Activated T-helper 17 cell treated with anti-CD3 and anti-CD28 coated beads, Interleukin-2, amount 50 U/mL, for 72 hours (primary cell): ENCODE measurements at places on chromosomes 4 and X. TPM values are rescaled to one million over a fixed set of nuclear protein-coding genes. Genes with fewer than 3 reads are reported as not detected.
A peak's percentile ranks its signal among the peaks of the same experiment; 100 is the strongest.

GRCh38 chr4:56856656-56857055 is 35.2 kb upstream of the SPINK2 start:
- H3K4me3 ChIP-seq = no peak overlapping the region
- no peaks in the 10 kb centered on the region for H3K4me1 ChIP-seq
- H3K36me3 ChIP-seq = no peaks in the 10 kb centered on the region
- ATAC-seq = no peak

GRCh38 chr4:38681281-38681991 is 17.4 kb downstream of the KLF3 start:
- peak overlapping the region; percentile 24 for H3K4me3 ChIP-seq
- peak overlapping the region; percentile 49 for H3K27ac ChIP-seq
- H3K4me1 ChIP-seq = peaks cover 36% of the 10 kb centered on the region
- no peaks in the 10 kb centered on the region for H3K27me3 ChIP-seq
- peaks cover 69% of the 10 kb centered on the region for H3K36me3 ChIP-seq

DNA sequence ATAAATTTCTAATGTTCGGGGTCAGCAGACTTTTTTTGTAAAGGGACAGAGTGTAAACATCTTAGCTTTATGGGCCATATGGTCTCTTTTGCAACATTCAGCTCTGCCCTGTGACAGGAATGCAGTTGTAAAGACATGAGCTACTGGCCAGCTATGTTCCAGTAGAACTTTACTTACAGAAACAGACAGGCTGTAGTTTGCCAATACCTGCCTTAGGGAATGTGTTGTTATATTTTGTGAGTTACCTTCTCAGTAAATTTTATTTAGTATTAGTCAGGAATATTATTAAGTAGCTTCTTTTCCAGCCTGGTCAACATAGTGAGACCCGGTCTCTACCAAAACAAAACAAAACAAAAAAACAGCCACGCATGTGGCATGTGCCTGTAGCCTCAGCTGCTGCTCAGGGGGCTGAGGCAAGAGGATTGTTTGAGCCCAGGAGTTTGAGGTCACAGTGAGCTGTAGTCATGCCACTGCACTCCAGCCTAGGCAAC is 48.7 kb downstream of the HTT start:
- no peak for ATAC-seq
- no peaks in the 10 kb centered on the region for H3K27me3 ChIP-seq
- no peak overlapping the region for H3K4me3 ChIP-seq
- peaks cover 5% of the 10 kb centered on the region for H3K4me1 ChIP-seq
- peaks cover 85% of the 10 kb centered on the region for H3K36me3 ChIP-seq

DNA sequence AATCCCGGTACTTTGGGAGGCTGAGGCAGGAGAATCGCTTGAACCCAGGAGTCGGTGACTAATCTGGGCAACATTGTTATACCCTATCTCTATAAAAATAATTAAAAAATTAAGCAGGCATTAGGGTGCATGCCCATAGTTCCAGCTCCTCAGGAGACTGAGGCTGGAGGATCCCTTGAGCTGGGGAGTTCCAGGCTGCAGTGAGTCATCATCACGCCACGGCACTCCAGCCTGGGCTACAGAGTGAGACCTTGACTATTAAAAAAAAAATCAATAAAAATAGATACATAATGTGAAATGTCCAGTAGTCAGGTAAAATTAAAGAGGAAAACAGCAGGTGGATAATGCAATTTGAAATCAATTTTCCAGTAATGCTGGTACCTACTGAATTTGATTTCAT is 14.6 kb downstream of the ADGRL3 start:
- H3K27me3 ChIP-seq = no peaks in the 10 kb centered on the region
- no peak overlapping the region for H3K4me3 ChIP-seq
- no peak overlapping the region for H3K27ac ChIP-seq
- ATAC-seq = no peak
- no peaks in the 10 kb centered on the region for H3K4me1 ChIP-seq

- ATAC-seq = no peak
- peaks cover 4% of the 10 kb centered on the region for H3K4me1 ChIP-seq
- no peak overlapping the region for H3K4me3 ChIP-seq
- no peak overlapping the region for H3K27ac ChIP-seq
Observed at GRCh38 chrX:42096265-42096920, 173.0 kb upstream of the CASK start.

DNA sequence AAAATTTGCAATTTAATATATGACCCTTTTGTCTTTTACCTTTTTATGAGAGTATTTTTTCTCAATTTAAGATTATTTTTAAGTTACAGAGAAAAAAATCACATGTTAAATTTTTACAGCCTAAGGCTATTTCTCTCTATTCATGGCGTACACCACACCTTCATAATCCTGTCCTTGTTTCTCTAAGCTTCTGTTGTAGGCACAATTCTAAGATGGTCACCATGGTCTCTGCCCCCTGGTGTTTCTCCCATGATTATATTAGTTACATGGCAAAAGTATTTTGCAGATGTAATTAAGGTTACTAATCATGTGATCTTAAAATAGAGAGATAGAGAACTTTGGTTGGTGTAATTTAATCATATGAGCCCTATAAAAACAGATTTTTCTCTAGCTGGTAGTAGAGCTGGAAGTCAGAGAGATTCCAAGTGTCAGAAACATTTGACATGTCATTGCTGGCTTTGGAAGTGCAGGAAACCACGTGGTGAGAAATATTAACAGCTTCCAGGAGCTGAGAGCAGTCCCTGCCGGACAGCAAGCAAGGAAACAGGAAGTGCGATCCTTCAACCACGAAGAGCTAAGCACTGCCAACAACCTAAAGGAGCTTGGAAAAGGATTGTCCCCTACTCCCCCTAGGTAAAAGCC is 89.8 kb downstream of the EIF4E start:
- no peaks in the 10 kb centered on the region for H3K27me3 ChIP-seq
- no peak overlapping the region for H3K27ac ChIP-seq
- no peak for ATAC-seq
- H3K36me3 ChIP-seq = no peaks in the 10 kb centered on the region
- no peak overlapping the region for H3K4me3 ChIP-seq

GRCh38 chr4:59223292-59223941 is 1976.7 kb upstream of the ADGRL3 start:
- H3K27ac ChIP-seq = no peak overlapping the region
- no peak overlapping the region for H3K4me3 ChIP-seq
- no peaks in the 10 kb centered on the region for H3K27me3 ChIP-seq
- no peaks in the 10 kb centered on the region for H3K36me3 ChIP-seq
- ATAC-seq = no peak

HPGD gene
- total RNA-seq = 43.8 TPM

CXCL11 gene
- total RNA-seq = not detected

GRCh38 chr4:175674219-175674618 is 137.8 kb downstream of the GPM6A start:
- H3K36me3 ChIP-seq = no peaks in the 10 kb centered on the region
- H3K4me1 ChIP-seq = no peaks in the 10 kb centered on the region
- H3K4me3 ChIP-seq = no peak overlapping the region
- no peak for ATAC-seq
- H3K27ac ChIP-seq = no peak overlapping the region

- no peaks in the 10 kb centered on the region for H3K4me1 ChIP-seq
- no peak for ATAC-seq
- H3K4me3 ChIP-seq = no peak overlapping the region
- H3K27ac ChIP-seq = no peak overlapping the region
- H3K27me3 ChIP-seq = no peaks in the 10 kb centered on the region
- no peaks in the 10 kb centered on the region for H3K36me3 ChIP-seq
Observed at GRCh38 chrX:121931567-121931966, 884.2 kb downstream of the GLUD2 start.

- H3K27me3 ChIP-seq = no peaks in the 10 kb centered on the region
- H3K27ac ChIP-seq = no peak overlapping the region
- ATAC-seq = no peak
Observed at GRCh38 chrX:5774446-5774845, 454.2 kb downstream of the NLGN4X start.

GRCh38 chr4:6710282-6710681 is 617 bp upstream of the MRFAP1L1 start:
- H3K36me3 ChIP-seq = peaks cover 46% of the 10 kb centered on the region
- H3K4me3 ChIP-seq = peak overlapping the region; percentile 87
- peaks cover 45% of the 10 kb centered on the region for H3K4me1 ChIP-seq

GRCh38 chrX:106917830-106918500 is 2.2 kb upstream of the CLDN2 start:
- H3K27ac ChIP-seq = no peak overlapping the region
- H3K36me3 ChIP-seq = no peaks in the 10 kb centered on the region
- peak overlapping the region; percentile 35 for H3K4me3 ChIP-seq

DNA sequence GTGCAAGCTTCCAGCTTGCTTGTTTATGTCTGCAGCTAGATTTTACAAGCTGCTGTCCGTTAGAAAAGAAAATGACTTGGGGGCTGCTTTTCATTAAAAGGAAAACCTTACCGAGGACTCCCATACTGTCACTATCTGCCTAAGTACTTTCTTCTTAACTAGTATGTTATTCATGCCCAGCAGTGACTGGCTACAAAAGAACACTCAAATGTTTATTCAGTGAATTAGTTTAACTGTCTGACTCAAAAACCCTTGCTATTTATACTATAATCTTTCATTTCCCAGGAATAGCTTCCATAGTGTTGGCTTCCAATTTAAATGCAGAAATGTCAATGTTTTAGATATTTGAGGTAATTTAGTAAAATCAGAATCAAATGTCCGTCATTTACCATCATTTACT is 164.9 kb downstream of the DTHD1 start:
- no peak overlapping the region for H3K4me3 ChIP-seq
- peaks cover 17% of the 10 kb centered on the region for H3K27me3 ChIP-seq
- H3K27ac ChIP-seq = no peak overlapping the region
- H3K36me3 ChIP-seq = no peaks in the 10 kb centered on the region

- no peaks in the 10 kb centered on the region for H3K4me1 ChIP-seq
- ATAC-seq = no peak
- no peaks in the 10 kb centered on the region for H3K36me3 ChIP-seq
- no peaks in the 10 kb centered on the region for H3K27me3 ChIP-seq
- H3K4me3 ChIP-seq = no peak overlapping the region
- H3K27ac ChIP-seq = no peak overlapping the region
Observed at GRCh38 chr4:19386786-19387185, 864.9 kb upstream of the SLIT2 start.

GRCh38 chrX:112164420-112164819 is 81.8 kb upstream of the TRPC5 start:
- no peaks in the 10 kb centered on the region for H3K36me3 ChIP-seq
- H3K27ac ChIP-seq = no peak overlapping the region
- no peak overlapping the region for H3K4me3 ChIP-seq
- no peak for ATAC-seq

KDR gene
- total RNA-seq = not detected

DNA sequence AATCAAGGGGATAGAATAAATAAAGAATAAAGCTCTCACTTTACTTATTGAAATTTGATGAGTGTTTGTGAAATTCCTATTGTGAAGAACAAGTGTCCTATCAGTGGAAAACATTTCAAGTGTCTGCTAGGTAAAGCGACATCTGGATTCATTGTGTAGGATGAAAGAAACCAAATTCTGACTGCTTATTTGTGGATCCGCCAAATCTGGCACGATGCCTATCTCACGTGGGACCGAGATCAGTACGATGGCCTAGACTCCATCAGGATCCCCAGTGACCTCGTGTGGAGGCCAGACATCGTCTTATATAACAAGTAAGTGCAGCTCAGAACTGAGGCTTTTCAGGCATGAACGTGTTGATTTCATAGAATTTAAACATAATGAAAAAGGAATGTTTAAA is 1.9 kb downstream of the CHRNA9 start:
- no peak overlapping the region for H3K4me3 ChIP-seq
- ATAC-seq = no peak
- H3K4me1 ChIP-seq = peaks cover 6% of the 10 kb centered on the region
- peaks cover 4% of the 10 kb centered on the region for H3K27me3 ChIP-seq
- no peaks in the 10 kb centered on the region for H3K36me3 ChIP-seq

DNA sequence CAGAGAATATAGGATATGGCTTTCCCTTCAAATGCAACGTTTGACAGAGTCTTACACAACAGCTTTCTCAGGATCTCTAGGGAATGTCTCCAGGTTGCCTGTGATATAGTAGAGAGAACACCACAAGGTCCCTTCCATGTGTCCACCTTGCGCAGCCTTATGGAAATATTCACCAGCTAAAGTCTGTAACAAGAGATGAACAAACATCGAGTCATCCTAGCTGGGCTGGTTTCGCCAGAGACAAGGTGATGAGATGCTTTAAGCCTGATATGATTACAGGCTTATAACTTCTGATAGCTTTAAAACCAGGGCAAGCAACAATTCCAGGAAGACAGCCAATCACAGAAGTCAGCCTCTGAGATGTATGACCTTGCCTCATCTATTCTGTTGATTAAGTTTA is 83.8 kb downstream of the SEL1L3 start:
- H3K4me3 ChIP-seq = no peak overlapping the region
- H3K27me3 ChIP-seq = no peaks in the 10 kb centered on the region
- peaks cover 97% of the 10 kb centered on the region for H3K36me3 ChIP-seq
- no peak for ATAC-seq
- H3K27ac ChIP-seq = no peak overlapping the region
- peaks cover 4% of the 10 kb centered on the region for H3K4me1 ChIP-seq

ANXA10 gene
- total RNA-seq = not detected

DNA sequence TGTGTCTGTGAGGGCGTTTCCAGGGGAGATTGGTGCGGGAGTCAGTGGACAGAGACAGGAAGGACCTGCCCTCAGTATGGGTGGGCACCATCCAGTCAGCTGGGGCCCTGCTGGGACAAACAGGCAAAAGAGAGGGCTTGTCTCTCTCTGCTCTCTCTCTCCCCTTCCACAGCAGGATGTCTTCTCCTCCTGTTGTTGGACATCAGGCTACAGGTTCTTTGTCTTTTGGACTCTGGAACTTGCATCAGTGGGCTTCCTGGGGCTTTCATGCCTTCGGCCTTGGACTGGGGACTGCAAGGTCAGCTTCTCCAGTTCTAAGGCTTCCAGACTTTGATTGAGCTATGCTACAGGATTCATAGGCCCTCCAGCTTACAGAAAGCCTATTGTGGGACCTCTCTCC is 59.6 kb downstream of the ADGRA3 start:
- no peak for ATAC-seq
- H3K4me3 ChIP-seq = no peak overlapping the region
- H3K27me3 ChIP-seq = no peaks in the 10 kb centered on the region

GRCh38 chrX:153668423-153669173 is 5.0 kb downstream of the PNCK start:
- peaks cover 11% of the 10 kb centered on the region for H3K4me1 ChIP-seq
- H3K27ac ChIP-seq = no peak overlapping the region
- H3K27me3 ChIP-seq = peaks cover 4% of the 10 kb centered on the region
- no peaks in the 10 kb centered on the region for H3K36me3 ChIP-seq

GRCh38 chr4:82865592-82865991 is 25.4 kb downstream of the SEC31A start:
- ATAC-seq = peak; percentile 85
- peaks cover 18% of the 10 kb centered on the region for H3K4me1 ChIP-seq
- peaks cover 97% of the 10 kb centered on the region for H3K36me3 ChIP-seq
- H3K27ac ChIP-seq = peak overlapping the region; percentile 96

GRCh38 chr4:8378101-8378724 is 62.3 kb downstream of the ACOX3 start:
- H3K4me3 ChIP-seq = no peak overlapping the region
- peaks cover 12% of the 10 kb centered on the region for H3K36me3 ChIP-seq
- H3K27ac ChIP-seq = no peak overlapping the region
- no peaks in the 10 kb centered on the region for H3K27me3 ChIP-seq

DNA sequence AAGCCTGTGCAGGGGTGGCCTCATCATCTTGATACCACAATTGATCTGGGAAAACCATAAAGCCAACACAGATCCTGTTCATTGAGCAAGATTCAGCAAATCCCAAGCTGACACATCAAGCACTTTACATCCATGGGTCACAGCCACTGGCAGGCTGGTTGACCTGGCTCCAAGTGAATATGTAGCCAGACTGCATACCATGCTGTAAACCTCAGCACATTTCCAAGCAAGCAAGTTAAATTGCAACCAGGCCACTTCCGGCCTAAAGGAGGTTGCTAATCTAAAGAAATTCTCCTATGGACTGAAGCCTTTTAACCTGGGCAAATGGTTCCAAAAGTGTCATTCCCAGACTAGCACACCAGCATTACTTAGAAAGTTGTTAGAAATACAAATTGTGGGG is 54.4 kb upstream of the USP26 start:
- no peaks in the 10 kb centered on the region for H3K36me3 ChIP-seq
- no peaks in the 10 kb centered on the region for H3K27me3 ChIP-seq
- no peak overlapping the region for H3K27ac ChIP-seq
- no peak for ATAC-seq
- no peaks in the 10 kb centered on the region for H3K4me1 ChIP-seq
- H3K4me3 ChIP-seq = no peak overlapping the region
